Activated CD8-positive, alpha-beta memory T cell treated with anti-CD3 and anti-CD28 coated beads, Interleukin-2, amount 50 U/mL, for 48 hours (primary cell): ENCODE measurements at places on chromosomes 1 and 21.

GRCh38 chr1:230268371-230269170, 157.6 kb downstream of the PGBD5 start:
- DNase-seq, result no peak

GRCh38 chr1:229585338-229585737, 26.8 kb upstream of the ABCB10 start:
- DNase-seq, result no peak

DNA sequence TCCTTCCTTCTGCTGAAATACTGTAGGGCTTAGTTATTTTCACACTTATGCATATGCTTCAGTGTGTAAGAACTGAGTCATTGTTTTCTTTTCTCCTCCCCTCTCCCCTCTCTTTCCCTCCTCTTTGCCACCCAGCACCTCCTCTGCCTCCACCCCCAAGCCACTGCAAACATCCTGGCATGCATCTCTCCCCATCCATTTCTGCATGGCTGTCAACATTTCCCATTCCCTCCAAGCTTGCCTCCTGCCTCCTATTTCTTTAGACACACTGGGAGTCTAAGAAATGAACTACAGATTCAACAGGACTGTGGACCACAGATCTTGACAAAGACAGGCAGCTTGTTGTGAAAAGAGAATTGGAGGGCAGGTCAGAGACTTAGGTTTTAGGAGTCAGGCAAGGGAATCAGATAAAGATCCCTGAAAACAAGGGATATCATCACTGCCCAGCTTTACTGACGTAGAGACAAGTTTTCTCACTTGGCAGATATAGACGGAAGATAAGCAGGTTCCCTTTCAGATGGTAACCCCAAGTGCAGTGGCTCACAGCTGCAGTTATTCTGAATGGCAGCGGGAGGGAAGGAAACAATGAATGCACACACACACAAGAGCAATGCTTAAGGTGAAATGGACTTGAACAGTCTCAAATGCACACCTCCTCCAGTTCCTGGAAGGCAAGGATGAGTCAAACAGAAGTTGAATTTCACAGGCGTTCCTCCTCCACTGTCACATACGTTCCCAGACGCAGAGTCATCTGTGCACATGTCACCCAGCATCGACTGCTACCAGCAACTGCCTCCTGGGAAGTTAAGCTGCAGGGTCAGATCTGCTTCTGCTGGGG, 56.1 kb downstream of the HIVEP3 start:
- peak; percentile 75 for DNase-seq

DNA sequence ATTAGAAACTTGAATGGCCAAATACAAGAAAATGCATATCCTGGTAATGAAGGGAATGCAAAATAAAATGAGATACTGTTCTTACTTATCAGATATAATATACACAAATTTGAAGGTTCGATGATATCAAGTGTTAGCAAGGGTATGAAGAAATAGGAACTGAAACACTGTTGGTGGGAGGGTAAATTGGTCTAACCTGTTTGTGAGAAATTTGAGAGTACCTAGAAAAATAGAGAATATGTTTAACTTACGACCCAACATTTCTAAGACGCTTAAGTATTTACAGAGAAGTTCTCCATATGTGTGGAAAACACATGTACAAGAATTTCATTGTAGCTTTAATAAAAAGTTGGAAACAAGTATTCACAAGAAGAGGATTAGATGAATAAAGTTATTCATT, 25.9 kb downstream of the ATG4C start:
- no peak for DNase-seq

GRCh38 chr1:154499446-154499845, 2.6 kb upstream of the TDRD10 start:
- DNase-seq, result peak; percentile 43
